Transverse colon (tissue), 4 donors: ENCODE measurements at places on chromosomes 5 and 9. TPM values are rescaled to one million over a fixed set of nuclear protein-coding genes. Genes with fewer than 3 reads are reported as not detected.

DNA sequence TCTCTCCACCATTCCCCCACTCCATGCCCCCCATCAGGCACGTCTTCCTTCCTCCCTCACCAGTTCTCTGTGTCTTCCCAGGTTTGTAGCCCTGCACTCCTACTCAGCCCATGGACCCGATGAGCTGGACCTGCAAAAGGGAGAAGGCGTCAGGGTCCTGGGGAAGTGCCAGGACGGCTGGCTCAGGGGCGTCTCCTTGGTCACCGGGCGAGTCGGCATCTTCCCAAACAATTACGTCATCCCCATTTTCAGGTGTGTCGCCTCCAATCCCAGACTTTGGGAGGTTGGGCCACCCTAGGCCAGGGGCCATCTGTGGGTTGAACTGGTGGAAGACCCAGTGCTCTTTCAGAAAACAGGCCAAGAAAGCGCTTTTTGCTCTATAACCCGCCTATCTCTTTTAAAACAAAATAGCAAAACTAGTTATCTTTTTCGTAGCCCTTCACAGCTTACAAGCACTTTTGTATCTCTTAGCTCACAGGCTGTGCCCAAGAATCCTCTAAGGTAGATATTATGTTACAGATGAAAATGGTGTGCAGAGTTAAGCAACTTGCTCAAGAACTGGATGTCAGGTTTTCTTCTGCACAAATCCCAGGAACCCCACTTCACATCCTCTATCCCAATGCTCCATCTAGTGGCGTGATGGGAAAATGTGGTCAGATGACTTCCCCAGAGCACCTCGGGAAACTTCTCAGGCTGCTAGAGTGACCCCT, 56.2 kb downstream of the PLAC8L1 start:
- no peak overlapping the region for H3K27ac ChIP-seq
- no peaks in the 10 kb centered on the region for H3K27me3 ChIP-seq
- H3K4me3 ChIP-seq = no peak overlapping the region
- H3K4me1 ChIP-seq = peaks cover 7% of the 10 kb centered on the region
- peak; percentile 65 for DNase-seq

DNA sequence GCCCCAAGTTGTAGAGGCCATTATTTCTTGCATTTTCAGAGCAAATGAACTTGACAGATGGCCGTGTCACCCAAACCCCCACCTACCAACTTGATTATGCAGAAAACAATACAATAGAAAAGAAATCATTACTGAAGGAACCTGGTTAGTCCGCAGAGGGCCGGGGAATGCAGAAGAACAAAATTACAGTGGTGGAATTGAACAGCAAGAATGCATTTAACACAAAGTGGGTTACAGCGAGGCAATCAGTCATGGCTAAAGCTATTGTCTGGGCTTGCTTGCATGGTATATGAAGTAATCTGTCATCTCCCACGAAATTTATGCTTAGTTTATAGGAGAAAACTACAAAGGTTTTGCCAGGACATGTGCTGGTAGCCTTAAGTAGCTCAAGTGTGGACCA, 238.3 kb upstream of the IRX1 start:
- no peaks in the 10 kb centered on the region for H3K27me3 ChIP-seq
- no peaks in the 10 kb centered on the region for H3K36me3 ChIP-seq
- no peak overlapping the region for H3K27ac ChIP-seq
- DNase-seq = no peak

- H3K4me3 ChIP-seq = no peak overlapping the region
- no peaks in the 10 kb centered on the region for H3K27me3 ChIP-seq
- peaks cover 97% of the 10 kb centered on the region for H3K4me1 ChIP-seq
Measured at GRCh38 chr9:93464876-93465275, 11.5 kb upstream of the FAM120AOS start.

- H3K4me1 ChIP-seq = peaks cover 4% of the 10 kb centered on the region
- no peaks in the 10 kb centered on the region for H3K27me3 ChIP-seq
- DNase-seq = peak; percentile 56
- H3K27ac ChIP-seq = no peak overlapping the region
- no peak overlapping the region for H3K4me3 ChIP-seq
Measured at GRCh38 chr5:35182910-35183535, 47.3 kb downstream of the PRLR start.

- no peak for DNase-seq
- no peak overlapping the region for H3K27ac ChIP-seq
Measured at GRCh38 chr5:24364711-24365110, 280.1 kb downstream of the CDH10 start.

- no peak overlapping the region for H3K4me3 ChIP-seq
- DNase-seq = peak; percentile 74
- H3K4me1 ChIP-seq = no peaks in the 10 kb centered on the region
- H3K36me3 ChIP-seq = no peaks in the 10 kb centered on the region
- H3K27ac ChIP-seq = peak overlapping the region; percentile 91
Measured at GRCh38 chr9:96391021-96391765, 7.7 kb upstream of the SLC35D2 start.

DNA sequence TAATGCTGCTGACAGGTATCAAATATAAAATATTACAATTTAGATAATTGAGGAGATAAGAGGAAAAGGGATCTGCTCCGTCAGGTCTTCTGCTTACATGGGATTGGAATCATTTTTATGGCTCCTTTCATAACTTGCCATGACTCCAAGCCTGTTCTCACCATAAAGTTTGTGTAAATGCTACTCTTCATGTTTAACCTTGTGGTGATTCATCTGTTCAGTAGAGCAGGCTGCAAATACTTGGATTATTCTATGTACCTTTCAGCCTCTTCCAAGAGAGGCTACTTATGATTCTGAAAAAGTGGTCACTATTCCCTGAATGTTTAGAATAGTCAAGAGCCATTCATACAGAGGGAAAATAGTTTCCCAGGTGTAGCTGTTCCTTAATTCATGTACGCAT, 66.9 kb downstream of the SLC44A1 start:
- no peaks in the 10 kb centered on the region for H3K36me3 ChIP-seq
- peak overlapping the region; percentile 54 for H3K27ac ChIP-seq
- DNase-seq = no peak
- H3K4me3 ChIP-seq = no peak overlapping the region
- no peaks in the 10 kb centered on the region for H3K27me3 ChIP-seq

DNA sequence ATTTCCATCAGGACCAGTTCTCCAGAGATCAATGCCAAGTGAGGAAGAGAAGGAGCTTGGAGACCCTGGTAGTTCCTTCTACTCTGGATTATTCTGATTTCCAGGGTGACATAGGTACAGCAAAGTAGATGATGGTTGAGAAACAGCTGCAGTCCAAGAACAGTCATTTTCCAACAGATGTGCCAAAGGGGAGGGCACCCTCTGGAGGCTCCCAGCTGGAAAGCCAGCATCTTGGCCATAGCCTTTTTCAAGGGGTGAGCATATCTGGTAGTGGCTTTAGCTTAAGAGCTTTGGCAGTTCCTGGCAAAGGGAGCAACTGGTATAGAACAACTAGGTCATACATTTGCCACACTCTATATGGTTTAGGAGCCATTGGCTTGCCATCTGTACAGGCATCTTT, 492.7 kb downstream of the RASEF start:
- DNase-seq = peak; percentile 11
- no peaks in the 10 kb centered on the region for H3K36me3 ChIP-seq
- no peak overlapping the region for H3K27ac ChIP-seq
- no peaks in the 10 kb centered on the region for H3K4me1 ChIP-seq
- no peaks in the 10 kb centered on the region for H3K27me3 ChIP-seq
- no peak overlapping the region for H3K4me3 ChIP-seq

DNA sequence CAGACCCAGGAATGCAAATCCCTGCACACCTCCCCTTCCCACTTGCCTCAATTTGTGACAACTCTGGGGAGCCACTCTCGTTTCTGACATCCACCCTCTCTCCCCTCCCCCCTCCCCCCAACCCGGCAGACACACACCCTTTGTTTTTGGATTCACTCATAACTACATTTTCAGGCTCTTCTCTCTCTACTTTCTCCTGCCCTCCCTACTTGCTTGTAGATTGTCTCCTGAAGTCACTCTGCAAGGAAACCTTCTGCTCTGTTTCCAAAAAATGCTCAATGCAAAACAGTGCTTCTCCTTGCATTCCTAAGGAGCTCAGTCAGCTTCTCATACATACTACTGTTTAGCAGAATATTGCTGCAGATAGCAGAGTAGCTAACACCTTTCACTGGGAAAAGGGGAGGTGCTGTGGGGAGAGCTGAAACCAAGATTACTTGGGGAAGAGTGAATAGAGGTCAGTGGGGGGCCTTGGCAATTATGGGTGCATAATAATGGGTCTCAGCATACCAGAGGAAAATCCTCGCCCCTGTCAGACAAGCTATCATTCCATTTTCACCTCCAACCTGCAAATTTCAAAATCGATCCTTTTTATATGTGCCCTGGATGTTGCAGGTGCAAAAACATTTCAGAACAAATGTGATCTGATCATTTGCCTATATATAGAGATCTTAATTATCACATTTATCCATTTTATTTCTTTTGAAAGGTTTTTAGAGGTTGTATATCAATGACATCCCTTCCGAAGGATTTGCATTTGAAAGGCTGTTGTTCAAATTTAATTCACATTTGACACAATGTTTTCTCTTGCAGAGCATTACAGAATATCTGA, 1860.7 kb upstream of the WWC1 start:
- H3K27me3 ChIP-seq = no peaks in the 10 kb centered on the region
- H3K4me3 ChIP-seq = no peak overlapping the region
- H3K36me3 ChIP-seq = no peaks in the 10 kb centered on the region
- H3K4me1 ChIP-seq = no peaks in the 10 kb centered on the region
- no peak for DNase-seq
- no peak overlapping the region for H3K27ac ChIP-seq

DNA sequence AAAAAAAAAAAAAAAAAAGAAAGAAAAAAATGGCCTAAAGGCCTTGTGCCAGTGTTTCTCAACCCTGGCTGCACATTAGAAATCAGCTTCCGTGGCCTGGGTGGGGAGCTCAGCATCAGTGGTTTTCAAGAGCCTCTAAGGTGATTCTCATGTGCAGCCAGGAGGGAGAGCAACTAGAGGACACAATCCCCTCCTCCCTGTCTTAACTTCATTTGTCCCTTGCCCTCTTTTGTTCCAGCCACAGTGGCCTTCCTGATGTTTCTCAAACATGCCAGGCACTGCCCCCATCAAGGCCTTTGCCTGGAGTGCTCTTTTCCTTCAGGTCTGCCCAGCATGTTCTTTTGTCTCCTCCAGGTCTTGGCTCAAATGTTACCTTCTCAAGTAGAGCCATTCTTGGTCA, 42.4 kb downstream of the HOMER1 start:
- no peak for DNase-seq
- H3K36me3 ChIP-seq = no peaks in the 10 kb centered on the region
- no peaks in the 10 kb centered on the region for H3K27me3 ChIP-seq
- H3K4me1 ChIP-seq = no peaks in the 10 kb centered on the region

GRCh38 chr5:67120032-67120431, 76.6 kb downstream of the CD180 start:
- H3K4me3 ChIP-seq = no peak overlapping the region
- H3K27me3 ChIP-seq = no peaks in the 10 kb centered on the region
- no peaks in the 10 kb centered on the region for H3K36me3 ChIP-seq

- H3K4me3 ChIP-seq = no peak overlapping the region
- DNase-seq = no peak
- H3K27ac ChIP-seq = peak overlapping the region; percentile 60
- no peaks in the 10 kb centered on the region for H3K36me3 ChIP-seq
- no peaks in the 10 kb centered on the region for H3K27me3 ChIP-seq
- no peaks in the 10 kb centered on the region for H3K4me1 ChIP-seq
Measured at GRCh38 chr5:59709346-59709821, 184.1 kb downstream of the PDE4D start.

DNA sequence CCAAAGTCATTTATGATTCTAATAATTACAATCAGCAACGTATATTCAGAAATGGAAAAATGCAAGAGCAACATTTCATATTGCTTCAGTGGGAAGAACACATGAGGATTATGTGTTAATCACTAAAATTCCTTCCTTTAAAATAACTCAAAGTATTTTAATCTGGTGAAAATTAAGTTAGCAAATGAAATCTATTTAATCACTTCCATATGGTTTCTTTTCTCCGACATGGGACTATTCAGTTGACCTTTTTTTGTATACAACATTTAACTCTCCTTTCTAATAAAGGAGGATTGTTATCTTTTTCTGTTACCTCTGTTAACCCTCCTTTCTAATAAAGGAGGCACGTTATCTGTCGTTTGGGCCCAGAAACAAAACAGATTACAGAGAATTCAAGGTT, 59.9 kb downstream of the HOMER1 start:
- H3K4me3 ChIP-seq = no peak overlapping the region
- no peaks in the 10 kb centered on the region for H3K36me3 ChIP-seq
- no peaks in the 10 kb centered on the region for H3K4me1 ChIP-seq
- DNase-seq = no peak
- H3K27me3 ChIP-seq = no peaks in the 10 kb centered on the region

- no peaks in the 10 kb centered on the region for H3K36me3 ChIP-seq
- DNase-seq = no peak
- H3K27me3 ChIP-seq = no peaks in the 10 kb centered on the region
- no peaks in the 10 kb centered on the region for H3K4me1 ChIP-seq
- no peak overlapping the region for H3K4me3 ChIP-seq
- H3K27ac ChIP-seq = no peak overlapping the region
Measured at GRCh38 chr5:74402553-74402952, 238.0 kb downstream of the ENC1 start.

DNA sequence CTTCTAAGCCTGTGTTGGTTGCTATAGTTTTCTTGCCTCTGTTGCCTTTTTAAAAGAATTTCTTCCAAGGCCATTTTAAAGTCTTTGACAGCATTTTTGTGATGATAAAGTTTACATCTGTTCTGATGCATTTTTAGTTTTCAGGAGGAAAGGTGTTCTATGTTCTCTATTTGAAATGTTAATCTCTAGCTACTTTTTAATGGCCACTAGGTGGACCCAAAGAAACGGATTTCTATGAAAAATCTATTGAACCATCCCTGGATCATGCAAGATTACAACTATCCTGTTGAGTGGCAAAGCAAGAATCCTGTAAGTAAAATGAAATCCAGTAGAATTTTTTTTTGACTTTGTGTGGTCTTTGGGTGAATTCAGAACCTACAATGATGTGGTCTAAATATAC, 60.2 kb downstream of the MELK start:
- DNase-seq = no peak
- no peaks in the 10 kb centered on the region for H3K4me1 ChIP-seq
- H3K27ac ChIP-seq = no peak overlapping the region
- H3K4me3 ChIP-seq = no peak overlapping the region

DNA sequence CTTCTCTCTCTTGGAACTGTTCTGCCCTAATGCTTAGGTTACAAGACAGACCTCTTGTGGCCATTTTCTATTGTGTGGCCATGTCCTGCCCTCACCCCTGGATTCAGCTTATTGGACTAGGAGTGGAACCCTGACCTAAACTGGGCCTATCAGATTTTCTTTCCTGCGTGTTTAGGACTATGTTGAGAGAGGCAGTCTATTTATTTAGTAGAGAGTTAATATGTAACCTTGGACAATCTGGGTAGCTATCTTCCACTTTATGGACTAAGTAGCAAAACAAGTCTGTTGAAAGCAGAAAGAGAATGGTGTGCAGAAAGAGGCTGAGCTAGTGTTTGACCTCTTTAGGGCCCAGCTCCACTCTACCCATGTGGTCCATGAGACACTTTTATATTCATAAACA, 82.6 kb upstream of the SMIM32 start:
- no peak overlapping the region for H3K4me3 ChIP-seq
- H3K36me3 ChIP-seq = no peaks in the 10 kb centered on the region

Gene SPATA31A7
- total RNA-seq = not detected

Gene CFAP90
- total RNA-seq = not detected

Gene ARRDC3
- total RNA-seq = 29.4 TPM

Gene DMRT3
- total RNA-seq = not detected

Gene PTCD2
- total RNA-seq = 3.7 TPM
